Activated CD4-positive, alpha-beta T cell treated with anti-CD3 and anti-CD28 coated beads, Interleukin-2, amount 50 U/mL, for 4 hours (primary cell): ENCODE measurements at places on chromosomes 7 and 10.
A peak's percentile ranks its signal among the peaks of the same experiment; 100 is the strongest.

- no peak for DNase-seq
Observed at GRCh38 chr10:50909334-50910014, 24.0 kb upstream of the A1CF start.

DNA sequence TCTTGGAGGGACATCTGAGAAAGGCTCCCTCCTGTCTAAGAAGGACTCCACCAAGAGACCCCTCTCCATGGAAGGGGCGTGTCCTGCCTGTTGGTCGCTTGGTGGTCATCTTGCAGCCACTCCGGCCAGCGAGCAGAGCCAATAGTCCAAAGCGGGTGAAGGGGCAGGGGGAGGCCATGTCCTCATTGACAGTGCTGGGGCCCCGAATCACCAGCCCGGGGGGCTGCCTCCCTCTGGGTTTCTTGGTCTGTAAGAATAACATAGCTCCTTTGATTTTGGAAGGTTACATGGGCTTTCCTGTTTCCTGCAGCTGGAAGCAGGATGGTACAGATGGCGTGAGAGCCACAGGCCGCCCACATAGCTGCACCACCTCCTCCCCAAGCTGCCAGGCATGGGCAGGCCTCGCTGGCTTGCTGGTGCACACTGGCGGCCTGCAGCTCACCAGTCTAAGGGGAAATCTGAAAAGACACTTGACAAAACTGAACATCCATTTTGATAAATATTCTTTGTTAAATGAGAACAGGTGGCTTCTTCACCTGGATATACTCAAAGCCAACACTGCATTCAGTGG, 105.8 kb downstream of the ARHGAP22 start:
- DNase-seq = no peak

DNA sequence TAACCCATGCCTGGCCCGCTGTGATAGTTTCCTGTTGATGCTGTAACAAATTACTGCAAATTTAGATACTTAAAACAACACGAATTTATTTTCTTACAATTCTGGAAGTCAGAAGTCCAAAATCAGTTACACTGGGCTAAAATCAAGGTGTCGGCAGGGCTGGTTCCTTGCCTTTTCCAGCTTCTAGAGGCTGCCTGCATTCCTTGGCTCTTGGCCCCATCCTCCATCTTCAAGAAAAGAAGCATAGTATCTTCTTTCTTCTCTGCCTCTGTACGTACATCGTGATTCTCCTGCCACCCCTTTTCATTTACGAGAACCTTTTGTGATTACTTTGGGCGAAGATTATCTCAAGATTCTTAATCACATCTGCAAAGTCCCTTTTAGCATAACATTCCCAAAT, 1.6 kb upstream of the TIAL1 start:
- no peak for DNase-seq

DNA sequence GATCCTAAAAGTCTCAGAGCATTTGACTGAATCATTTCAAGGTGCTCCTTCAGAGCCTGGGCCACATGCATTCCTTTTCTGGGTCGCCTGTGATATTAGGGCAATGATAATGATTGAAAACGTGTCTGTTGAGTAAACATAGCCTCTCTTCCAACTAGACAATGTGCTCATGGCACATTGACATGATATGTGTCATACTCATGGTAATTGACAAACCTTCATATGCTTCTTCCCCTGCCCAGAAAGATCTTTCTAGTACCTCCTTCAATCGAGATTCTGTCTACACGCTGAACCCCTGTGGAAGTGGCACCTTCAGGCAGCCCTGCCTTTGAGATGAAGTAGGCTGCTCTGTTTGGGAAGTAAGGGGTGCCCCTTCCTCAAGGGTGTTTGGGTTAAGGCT, 98.9 kb upstream of the TCF7L2 start:
- DNase-seq = no peak

DNA sequence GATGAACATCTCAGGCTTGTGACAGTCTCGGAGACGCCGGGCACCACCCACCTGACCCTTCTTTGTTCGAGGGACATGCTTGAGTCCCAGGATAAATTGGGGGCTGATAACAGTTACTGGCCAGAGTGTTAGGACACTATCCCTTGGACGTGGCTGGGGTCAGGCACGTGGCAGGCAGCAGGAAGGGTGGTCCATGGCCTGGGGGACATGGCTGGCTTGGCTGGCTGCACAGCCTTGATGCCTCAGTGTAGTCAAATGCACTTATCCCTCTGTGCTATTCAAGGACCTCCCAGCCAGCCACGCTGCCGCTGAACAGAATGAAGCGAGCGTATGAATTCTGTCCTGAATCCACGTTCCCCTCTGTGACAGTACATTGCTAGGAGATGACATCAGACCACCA, 662.0 kb upstream of the FOXK1 start:
- DNase-seq = no peak

DNA sequence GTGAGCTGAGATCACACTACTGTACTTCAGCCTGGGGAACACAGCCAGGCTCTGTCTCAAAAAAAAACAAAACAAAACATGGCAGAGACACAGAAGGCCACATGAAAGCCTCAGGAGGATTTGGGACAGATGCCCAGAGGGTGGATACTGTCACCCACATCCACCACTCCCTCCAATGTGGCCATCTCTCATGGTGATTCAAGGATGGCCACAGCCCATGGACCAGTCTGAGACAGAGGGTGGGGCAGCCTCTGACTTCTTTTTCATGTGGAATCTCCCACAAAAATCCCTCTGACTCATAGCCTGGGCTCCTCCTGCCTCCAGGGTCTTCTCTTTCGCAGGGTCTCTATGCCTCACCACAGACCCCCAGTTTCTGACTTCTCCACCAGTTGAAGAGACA, 59.0 kb upstream of the GTF2I start:
- no peak for DNase-seq

DNA sequence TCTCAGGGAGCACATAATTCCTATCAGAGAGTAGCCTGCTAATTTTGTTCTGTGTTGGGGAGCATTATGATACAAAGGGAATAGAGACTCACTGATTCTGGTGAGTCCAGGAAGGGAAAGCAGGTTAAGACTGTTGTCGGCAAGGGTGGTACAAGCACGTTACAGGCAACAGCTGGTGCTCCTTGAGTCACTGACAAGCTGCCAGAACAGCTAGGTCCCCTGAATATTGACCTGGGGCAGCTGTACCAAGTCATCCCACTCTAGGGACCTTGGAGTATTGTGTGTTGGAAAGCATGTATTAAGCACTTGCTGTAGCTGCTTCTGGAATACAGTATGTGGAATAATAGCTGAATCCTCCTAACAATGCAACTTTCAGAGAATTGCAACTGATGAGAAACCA, 37.0 kb upstream of the GLCCI1 start:
- no peak for DNase-seq

GRCh38 chr7:37483627-37484026, 35.0 kb upstream of the ELMO1 start:
- no peak for DNase-seq

- DNase-seq = no peak
Observed at GRCh38 chr7:66539902-66540375, 88.7 kb upstream of the KCTD7 start.

GRCh38 chr7:39383136-39383535, 183.1 kb upstream of the YAE1 start:
- DNase-seq = no peak

DNA sequence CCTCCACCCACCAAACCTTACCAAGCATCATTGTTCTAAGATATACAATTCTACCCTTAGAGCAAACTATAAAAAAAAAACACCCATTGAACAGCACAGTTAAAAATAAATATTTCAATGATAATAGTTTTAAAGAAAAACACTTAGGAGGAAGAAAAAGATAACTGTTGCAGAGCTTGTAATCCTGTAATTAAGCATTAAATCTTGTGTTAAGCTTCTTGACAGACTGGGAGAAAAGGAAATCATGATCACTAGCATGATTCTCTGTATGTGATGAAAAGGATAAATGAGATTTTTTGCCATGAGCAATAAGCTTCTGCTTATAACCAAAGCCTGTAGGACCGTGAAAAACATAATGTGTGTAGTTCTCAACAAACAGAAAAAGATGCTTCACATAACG, 289.8 kb downstream of the CACNA2D1 start:
- no peak for DNase-seq

- peak; percentile 42 for DNase-seq
Observed at GRCh38 chr10:46228563-46229071, 58.2 kb upstream of the ANTXRL start.
